ENCODE measurements at places on chromosomes 13 and 19.

- DNase-seq, result no peak
Measured at GRCh38 chr13:100746953-100747683, 72.5 kb upstream of the TMTC4 start.

DNA sequence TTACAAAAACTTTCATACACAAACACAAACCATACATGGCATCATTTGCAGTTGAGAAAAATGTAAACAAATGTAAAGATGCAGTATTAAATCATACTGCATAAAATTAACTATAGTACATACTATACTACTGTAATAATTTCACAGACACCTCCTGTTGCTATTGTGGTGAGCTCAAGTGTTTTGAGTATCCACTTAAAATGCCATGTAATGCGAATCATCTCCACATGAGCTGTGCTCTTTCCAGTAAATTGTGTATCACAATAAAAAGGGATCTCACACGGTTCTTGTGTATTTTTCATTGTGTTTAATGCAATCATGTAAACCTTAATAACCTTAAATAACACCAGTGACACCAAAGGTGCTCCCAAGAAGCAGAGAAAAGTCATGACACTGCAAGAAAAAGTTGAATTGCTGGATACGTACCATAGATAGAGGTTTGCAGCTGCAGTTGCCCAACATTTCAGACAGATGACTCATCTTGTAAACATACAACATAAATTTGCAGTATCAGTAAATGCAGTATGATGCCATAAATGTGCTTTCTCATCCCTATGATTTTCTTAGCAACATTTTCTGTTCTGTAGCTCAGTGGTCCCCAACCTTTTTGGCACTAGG lies 166.6 kb downstream of the RAP2A start:
- no peak for DNase-seq

GRCh38 chr19:54335979-54336892 lies 2.7 kb downstream of the LILRA4 start:
- no peak for DNase-seq

- no peak for DNase-seq
Measured at GRCh38 chr13:27259831-27260230, 8.5 kb downstream of the RPL21 start.

DNA sequence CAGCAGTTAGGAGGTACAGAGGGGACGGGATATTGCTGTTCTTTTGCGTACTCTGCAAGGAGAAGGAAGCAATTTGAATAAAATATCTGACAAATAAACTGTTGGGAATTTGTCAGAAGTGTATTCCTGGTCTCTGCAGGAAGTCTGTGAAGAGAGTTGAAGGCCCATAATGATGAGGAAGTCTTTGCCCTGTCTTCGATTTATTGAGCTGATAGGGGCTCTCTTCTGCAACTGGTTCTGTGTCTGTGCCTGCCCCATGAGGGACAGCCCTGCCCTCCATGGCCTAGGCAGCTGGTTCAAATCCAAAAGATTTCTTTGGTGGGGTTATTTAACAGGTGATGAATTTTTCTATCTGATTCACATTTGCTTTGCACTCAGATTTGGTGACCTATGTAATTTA lies 339.7 kb upstream of the EDNRB start:
- DNase-seq, result no peak

GRCh38 chr19:8423817-8424223 lies 10.7 kb downstream of the MARCHF2 start:
- DNase-seq, result no peak

DNA sequence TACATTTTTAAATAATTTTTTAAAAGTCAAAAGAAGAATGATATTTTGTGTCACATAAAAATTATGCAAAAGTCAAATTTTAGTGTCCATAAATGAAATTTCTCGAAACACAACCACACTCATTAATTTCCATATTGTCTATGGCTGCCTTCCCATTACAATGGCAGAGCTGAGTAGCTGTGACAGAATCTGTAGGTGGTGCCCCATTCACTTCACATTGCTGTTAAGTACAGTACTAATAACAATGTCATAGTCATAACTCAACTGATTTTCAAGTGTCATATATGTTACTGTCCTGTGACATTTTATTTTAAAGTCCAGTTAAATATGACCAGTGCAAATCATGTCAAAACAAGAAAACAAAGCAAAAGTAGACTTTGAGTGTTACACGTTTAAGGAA lies 114.3 kb downstream of the SPRY2 start:
- DNase-seq, result no peak

DNA sequence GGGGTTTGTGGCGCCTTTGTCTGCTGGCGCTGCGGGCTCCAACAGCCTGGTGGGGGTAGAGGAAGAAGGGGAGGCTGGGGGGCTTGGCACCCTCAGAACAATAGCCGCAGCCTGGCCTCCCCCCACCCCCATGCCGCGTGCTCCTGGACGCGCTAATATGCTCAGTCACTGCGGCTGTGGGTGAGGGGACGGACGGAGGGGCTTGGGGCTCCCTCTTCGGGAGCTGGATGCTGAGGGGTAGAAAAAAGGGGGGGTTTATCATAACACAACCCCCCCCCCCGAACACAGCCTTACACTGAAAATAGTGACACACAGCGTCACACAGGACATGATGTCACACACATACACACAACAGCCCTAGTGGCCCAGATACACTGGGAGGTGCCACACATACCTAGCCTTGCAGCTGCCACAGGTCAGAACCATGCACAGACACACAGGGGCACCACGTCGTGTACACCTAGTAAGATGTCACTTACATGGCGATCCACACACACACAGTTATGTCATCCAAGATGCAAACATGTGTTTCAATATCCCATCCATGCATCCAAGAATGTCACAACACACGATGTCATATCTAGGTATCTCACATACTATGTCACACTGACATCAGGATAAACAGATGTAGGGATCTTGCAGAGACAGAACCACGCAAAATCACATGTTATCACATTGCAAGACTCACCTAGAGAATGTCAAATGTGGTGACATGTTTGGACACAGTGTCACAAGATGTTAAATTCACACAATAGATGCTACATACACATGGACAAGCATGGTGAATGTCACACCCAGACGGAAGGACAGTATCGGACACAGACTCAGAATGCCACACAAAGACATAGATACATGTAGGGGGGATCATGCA lies 806 bp downstream of the MAST1 start:
- no peak for DNase-seq

GRCh38 chr19:8473648-8474476 lies 28.6 kb downstream of the PRAM1 start:
- DNase-seq, result no peak

GRCh38 chr13:60647547-60647946 lies 250.5 kb downstream of the TDRD3 start:
- DNase-seq, result no peak

- no peak for DNase-seq
Measured at GRCh38 chr19:42165146-42165545, 32.9 kb upstream of the POU2F2 start.

DNA sequence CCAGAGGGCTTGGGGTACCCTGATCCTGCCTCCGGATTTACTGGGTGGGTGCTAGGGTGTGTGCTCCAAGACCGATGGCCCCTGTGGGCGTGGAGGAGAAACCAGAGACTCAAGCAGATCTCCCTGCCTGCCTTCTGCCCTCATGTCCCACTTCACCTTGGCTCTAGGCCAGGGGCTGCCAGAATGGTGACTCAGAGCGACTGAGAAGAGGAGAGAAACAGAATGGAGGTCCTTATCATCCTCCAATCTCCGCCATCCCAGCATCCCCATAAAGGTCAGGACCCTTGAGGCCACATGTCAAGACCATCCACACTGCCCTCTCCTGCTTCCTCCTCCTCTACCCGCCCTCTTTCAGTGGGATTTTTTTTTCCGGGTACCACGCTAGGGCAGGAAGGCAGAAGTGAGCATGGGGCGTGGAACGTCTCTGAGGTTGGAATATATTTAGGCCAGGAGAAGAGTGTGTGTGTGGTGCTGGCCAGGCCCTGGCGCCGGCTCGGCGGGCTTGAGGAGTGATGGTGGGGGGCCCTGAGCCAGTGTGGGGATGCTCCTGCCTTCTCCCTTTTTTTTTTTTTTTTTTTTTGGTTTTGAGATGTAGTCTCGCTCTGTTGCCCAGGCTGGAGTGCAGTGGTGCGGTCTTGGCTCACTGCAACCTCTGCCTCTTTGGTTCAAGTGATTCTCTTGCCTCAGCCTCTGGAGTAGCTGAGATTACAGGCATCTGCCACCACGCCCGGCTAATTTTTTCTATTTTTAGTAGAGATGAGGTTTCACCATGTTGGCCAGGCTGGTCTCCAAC lies 22.3 kb downstream of the IER2 start:
- peak; percentile 75 for DNase-seq

GRCh38 chr19:10006335-10006708 lies 4.0 kb downstream of the COL5A3 start:
- DNase-seq, result no peak

DNA sequence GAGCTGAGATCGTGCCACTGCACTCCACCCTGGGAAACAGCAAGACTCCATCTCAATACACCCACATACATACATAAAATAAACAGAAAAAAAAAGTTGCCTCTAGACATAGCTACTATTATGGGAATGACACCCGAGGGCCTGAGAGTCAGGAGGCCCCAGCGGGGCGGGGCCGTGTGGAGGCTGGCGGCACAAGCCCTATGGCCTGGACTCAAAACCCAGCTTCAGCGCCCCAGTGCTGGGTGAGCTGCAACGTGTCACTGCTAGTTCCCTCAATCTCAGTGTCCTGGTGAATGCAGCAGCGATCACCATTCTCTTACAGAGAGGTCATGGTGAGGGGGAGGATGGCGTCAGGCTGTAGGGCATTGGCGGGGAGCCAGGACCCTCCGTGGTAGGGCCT lies 9.2 kb upstream of the ZSCAN1 start:
- DNase-seq, result no peak

GRCh38 chr19:11675569-11675968 lies 63.2 kb downstream of the ZNF823 start:
- DNase-seq, result no peak

DNA sequence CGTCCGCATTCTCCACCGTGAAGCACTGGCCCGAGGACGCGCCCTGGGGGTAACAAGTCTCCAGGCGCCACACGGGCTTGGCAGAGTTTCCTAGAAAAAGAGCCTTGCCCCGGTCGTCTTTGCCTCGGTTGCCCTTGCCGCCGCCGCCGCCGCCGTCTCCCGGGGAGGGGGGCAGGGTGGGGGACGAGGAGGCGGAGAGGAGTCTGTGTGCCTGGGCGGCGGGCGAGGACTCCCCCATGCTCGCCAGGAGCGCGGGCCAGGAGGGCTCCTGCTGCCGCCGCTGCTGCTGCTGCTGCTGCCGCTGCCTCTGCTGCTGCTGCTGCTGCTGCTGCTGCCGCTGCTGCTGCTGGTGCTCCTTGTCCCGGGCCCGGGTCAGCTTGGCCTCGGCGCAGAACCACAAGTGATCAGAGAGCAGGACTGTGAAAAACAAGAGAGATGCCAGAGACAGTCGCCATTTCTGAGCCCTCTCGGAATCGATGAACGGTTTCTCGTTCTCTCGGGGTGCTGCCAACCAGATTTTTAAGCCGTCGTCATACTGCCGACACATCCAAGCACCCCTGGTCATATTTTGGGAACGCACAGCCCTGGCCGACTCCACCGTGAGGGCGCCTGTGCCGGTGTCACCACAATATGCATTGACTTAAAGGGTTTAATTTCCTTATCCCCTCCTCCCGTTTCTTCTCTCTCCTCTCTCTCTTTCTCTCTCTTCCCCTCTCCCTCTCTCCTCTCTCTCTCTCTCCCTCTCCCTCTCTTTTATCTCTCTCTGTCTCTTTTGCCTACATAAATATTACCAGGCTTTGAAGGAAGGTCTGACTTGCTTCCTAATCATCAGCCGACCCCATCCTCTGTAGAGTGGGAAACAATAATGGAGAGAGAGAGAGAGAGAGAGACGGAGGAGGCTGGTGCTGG lies 349.1 kb downstream of the LIG4 start:
- no peak for DNase-seq

DNA sequence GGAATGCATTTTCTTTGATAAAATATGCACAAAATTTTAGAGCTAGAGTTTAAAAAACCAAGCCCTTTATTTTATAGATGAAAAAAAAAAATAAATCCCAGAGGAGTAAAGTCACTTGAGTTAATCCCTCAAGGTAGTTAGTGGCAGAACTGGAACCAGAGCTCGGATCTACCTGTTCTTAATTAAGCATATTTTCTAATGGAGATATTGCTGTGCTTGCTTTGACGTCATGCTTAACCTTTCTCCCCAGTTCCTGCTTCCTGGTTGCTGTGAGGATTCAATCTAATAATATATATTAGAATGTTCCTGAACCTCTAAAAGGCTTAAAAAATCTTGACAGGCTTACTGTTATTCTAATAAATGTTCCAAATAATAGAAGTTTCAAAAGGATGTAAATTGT lies 300.6 kb upstream of the KLF12 start:
- DNase-seq, result no peak

DNA sequence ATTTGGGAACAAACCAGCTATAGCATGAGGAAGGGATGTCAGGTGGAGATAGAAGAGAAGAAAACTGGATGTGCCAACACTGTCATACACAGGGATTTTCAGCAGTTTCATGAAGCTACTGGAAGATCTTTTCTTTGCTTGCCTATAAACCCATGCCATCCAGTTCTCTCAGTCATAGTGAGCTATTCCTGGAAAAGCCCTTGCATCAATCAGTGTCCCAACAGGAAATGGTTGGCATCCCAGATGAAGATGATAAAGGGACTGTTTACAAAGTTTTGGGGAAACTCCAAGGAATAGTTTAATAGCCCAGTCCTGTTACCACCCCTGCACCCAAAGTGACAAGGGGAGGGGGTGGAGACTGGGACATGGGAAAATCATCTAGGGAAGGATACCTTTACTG lies 58.5 kb upstream of the ARGLU1 start:
- DNase-seq, result no peak

DNA sequence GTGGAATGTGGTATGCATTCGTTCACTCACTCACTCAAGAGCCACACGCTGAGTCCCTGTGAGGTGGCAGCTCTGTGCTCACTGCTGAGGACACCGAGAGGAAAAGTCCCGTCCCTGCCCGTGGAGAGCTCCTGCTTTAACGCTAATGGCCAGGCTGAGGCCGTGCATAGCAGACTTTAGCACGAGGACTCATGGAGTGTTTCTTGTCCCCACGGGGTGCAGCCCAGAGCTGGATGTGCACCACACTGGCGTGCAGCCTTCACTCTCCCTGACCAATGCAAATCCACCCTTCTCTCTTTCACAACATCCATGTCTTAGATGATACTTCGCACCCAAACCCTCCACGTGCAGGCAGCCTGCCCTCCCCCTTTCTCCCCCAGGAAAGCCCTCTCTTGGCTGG lies 159.6 kb upstream of the ZNF536 start:
- DNase-seq, result no peak

GRCh38 chr13:25280396-25280795 lies 6.9 kb downstream of the MTMR6 start:
- no peak for DNase-seq
